Liver (tissue), 10 donors: ENCODE measurements at places on chromosomes 7 and 10. TPM values are rescaled to one million over a fixed set of nuclear protein-coding genes. Genes with fewer than 3 reads are reported as not detected.

The CALML3 gene
- not detected for total RNA-seq

The NCF1 gene
- 2.3 TPM for total RNA-seq

The CALHM1 gene
- not detected for total RNA-seq

The NKX2-3 gene
- total RNA-seq: 0.09 TPM

DNA sequence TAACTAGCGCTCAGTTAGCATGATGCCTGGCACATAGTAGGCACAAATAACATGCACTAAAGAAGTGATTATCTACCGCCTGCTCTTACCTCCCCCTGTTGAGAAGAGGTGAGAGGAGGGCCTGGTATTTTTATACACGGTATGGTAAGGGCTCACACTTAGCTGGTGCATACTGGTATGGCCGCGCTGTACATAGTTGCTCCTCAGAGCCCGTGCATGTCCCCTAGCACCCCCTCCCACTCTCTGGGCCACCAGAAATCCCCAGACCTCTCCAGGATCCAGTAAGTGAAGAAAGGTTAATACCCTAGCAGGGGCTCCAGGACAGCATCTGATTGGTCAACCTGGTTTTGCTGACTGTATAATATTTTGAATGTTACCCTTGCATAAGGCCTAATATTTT is 121.4 kb downstream of the RAB11FIP2 start:
- DNase-seq: no peak
- H3K4me3 ChIP-seq: no peak overlapping the region
- H3K27me3 ChIP-seq: peaks cover 2% of the 10 kb centered on the region
- H3K36me3 ChIP-seq: no peaks in the 10 kb centered on the region
- no peaks in the 10 kb centered on the region for H3K4me1 ChIP-seq

DNA sequence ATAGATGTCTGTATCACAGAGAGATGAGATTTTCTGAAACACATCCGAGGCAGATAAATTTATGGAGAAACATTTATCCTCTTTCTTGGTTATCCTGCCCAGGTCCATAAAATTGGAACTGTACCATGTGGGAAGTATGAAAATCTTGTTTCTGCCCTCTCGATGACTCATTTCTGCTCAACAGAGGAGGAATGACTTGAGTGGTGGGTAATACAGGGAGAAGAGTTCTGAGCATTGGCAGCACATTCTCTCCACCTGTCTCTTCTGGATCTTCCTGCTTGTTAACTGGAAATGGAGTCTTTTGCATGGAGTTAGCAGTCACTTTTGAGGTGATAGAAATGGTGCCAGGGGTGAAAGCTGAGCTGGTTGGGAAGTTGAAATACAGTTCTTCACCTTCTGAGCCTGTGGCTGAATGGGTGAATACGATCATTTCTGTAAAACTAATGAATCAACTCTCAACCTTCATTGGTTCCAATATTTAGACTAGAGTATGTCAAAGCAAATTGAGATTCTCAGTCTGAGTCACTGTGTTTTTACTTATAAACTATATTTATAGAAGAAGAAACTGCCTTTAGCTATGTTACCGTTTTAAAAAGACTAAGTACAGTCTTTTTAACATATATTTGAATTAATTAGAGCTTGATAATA is 945.5 kb downstream of the SORCS3 start:
- no peak for DNase-seq
- H3K36me3 ChIP-seq: no peaks in the 10 kb centered on the region
- no peaks in the 10 kb centered on the region for H3K4me1 ChIP-seq
- no peak overlapping the region for H3K27ac ChIP-seq

GRCh38 chr10:16832351-16833080 is 15.3 kb upstream of the RSU1 start:
- H3K27me3 ChIP-seq: no peaks in the 10 kb centered on the region
- no peak overlapping the region for H3K4me3 ChIP-seq
- no peak for DNase-seq
- H3K27ac ChIP-seq: no peak overlapping the region

DNA sequence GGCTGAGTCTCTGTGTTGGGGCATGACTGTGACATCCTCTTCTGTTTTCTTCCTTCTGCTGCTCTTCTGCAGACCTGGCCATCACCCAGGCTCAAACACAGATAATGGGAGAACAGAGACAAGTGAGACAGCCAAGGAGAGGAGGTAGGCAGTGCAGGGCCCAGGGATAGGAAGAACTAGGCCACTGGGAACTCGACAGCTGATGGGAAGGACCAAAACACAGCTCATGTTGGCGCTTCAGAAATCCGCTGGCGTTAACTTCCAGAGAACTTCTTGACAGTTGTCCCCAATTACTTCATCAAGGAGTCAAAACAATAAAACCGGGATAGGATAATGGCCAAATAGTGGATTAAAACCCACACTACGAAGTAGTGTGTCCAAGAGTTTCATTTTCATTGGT is 97.0 kb upstream of the PALS2 start:
- no peaks in the 10 kb centered on the region for H3K27me3 ChIP-seq
- H3K36me3 ChIP-seq: no peaks in the 10 kb centered on the region
- DNase-seq: no peak
- H3K27ac ChIP-seq: no peak overlapping the region
- no peak overlapping the region for H3K4me3 ChIP-seq

DNA sequence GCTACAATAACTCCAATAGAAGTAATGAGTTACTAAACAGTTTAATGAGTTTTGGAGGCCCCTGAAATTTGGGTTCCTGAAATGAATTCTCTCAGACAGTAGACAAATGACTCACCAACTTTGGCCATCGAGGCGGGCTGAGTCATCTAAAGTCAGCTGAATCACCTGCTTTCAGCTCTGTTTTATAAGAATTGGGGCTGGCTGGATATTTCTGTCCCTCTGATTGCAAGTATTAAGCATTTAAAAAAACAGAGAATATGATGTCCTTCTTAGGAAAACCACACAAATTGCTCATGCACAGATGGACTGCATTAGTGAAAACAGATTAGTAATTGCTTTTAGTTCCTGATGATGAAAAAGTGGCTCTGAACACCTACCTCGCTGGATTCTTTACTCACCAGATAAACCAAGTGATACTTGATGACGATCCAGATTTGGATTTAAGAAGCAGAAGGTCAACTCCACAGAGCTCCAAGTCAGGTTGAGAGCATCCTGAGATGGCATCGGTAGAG is 59.1 kb downstream of the ZNF365 start:
- no peak overlapping the region for H3K4me3 ChIP-seq
- H3K36me3 ChIP-seq: no peaks in the 10 kb centered on the region
- H3K27ac ChIP-seq: no peak overlapping the region
- DNase-seq: no peak
- no peaks in the 10 kb centered on the region for H3K4me1 ChIP-seq

The ACBD7 gene
- total RNA-seq: 0.37 TPM

The BTBD16 gene
- 0.42 TPM for total RNA-seq

The GOLGA7B gene
- 0.59 TPM for total RNA-seq
